ENCODE measurements at places on chromosomes 11 and 22.

DNA sequence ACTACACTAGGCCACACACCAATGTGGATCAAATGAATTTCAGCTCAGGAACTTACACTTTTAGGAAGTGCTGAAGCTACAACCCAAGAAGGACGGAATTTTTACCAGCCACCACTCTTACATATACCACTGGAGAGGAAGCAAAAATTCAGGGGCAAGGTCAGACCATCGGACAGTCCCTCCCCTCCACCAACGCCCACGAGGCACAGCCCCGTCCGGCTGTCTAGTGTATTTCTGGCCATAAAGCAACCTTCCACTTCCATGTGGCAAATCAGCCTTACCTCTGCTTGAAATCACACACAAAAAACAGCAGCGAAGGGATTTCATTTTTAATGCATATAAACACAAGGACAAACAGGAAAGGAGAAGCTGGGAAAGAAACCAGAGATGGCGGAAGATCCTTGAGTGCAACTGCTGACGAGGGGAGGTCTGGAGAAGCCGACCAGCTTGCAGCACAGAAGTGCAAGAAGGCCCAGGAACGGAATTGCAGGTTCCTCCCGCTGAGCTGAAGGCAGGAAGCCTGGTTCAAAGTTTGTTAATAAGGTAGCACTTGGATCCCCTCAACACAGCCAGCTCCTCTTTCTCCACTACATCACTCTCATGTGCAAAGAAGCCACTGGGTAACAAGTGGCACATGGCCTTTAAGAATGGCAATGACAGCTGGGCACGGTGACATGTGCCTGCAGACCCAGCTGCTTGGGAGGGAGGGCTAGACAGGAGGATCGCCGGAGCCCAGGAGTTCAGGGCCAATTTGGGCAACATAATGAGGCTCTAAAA is 71.5 kb downstream of the SHANK2 start:
- DNase-seq = no peak

- no peak for DNase-seq
These were observed 105.1 kb downstream of the FANCF start for GRCh38 chr11:22520521-22520920.

GRCh38 chr22:26494506-26494905 is 10.8 kb downstream of the SRRD start:
- DNase-seq = no peak

DNA sequence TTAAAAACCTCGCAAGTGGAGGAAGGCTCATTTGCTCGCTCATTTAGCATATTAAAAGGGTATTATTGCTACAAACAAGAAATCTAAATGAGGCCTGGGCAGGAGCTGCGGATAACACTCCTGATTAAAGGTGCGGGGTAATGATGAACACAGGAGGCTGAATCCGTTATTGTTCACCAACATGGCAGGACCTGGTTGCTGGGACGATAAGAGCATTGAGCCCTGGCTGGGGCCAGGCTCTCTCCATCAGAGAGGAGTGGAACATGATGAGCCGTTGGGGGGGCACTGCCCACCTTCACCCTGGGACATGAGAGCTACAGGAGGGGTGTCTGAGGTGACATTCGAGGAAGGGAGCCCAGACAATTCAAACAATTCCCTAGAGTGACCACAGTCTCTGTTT is 211.7 kb downstream of the NXPE2 start:
- DNase-seq = no peak

DNA sequence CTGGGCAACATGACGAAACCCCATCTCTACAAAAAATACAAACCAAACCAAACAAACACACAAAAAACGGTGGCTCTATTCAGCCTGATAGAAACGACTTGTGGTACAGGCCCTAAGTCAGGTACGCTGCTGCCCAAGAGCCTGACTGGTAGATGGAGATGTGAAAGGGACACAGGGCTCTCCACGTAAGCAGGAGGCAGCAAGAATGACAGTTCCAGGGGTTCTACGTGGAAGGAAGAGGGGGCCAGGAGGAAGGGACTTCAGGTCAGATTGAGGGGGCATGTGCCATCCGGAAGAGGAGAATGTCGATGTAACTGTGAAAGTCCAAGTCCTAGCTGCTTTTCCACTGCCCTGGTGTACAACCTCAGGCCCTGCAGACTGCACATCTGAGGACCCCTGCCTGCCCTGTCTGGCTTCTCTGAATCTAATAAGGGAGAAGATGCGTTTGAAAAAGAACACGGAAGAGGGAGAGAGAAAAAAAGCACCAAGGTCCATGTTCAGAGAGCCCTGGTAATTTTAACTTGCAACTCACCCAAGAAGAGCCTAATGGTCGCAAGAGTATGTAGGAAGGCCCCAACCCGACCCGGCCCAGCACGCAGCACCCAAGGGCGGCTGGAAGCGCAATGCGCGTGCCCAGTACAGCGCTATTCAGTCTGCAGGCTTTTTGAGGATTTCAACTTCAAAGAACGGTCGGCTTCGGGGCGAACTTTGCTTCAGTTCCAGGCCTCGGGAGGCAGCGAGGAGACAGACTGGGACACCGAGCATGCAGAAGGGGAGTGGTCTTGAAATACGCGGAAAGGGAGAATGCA is 909 bp upstream of the ZNRD2 start:
- peak; percentile 79 for DNase-seq

GRCh38 chr11:1727096-1727690 is 23.2 kb downstream of the IFITM10 start:
- DNase-seq = no peak

DNA sequence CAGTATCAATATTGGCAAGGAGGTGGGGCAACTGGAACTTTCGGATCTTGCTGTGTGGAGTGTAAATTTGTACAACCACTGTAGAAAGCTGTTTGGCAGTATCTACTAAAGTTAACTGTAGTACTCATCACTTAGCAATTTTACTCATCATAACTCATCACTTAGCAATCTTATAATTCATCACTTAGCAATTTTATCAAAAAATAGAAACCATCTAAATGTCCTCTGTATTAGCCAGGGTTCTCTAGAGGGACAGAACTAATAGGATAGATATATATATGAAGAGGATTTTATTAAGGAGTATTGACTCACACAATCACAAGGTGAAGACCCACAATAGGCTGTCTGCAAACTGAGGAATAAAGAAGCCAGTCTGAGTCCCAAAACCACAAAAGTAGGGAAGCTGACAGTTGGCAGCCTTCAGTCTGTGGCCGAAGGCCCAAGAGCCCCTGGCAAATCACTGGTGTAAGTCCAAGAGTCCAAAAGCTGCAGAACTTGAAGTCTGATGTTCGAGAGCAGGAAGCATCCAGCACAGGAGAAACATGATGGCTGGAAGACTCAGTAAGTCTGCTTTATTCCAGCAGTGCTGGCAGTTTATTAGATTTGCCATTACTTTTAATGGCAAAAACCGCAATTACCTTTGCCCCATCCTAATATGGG is 92.9 kb upstream of the USP47 start:
- no peak for DNase-seq

- DNase-seq = no peak
These were observed 203.5 kb upstream of the GUCY1A2 start for GRCh38 chr11:107221748-107222285.

- no peak for DNase-seq
These were observed 21.2 kb downstream of the GDPD5 start for GRCh38 chr11:75504501-75504900.

GRCh38 chr11:2779981-2780849 is 80.4 kb upstream of the KCNQ1OT1 start:
- no peak for DNase-seq

DNA sequence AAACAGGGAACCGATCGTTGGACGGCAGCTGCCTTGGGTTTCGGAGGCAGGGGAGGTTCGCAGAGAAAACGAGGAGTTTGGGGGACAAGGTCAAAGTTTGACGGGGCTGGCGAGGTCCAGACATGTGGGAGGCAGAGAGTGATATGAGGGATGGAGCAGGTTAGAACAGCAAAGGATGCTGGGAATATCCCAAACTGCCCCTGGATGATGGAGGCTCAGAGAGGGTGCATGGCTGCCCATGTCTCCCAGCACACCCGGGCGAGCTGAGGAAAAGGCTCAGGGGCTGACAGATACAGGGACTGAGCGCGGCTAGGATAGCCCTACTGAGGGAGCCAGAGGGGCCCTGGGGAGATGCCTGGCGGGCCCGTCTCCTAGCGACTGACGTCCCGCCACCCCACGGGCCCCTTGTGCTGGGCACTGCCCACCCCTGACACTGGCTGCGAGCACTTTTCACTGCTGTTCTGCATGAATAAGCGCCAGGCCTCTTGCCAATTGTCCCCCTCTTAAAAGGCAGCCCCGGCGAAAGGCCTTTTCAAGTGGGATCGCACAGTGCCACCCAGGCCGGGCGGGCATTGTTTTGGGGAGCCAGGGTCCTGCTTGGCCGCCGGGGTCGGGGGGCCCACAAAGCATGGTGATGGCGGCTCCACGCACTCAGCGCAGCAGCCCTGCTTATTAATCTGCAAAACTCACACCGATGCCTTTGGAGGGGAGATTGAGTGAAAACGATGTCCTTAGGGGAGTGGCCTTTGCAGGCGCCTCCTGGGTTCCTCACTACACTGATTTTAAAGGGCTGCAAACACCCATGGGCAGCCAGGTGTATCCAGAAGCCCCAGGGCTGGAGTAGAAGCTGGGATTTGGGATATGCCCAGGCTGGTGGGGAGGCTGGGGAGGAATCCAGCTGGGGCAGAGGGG is 90.0 kb upstream of the LINC01488 start:
- DNase-seq = no peak

GRCh38 chr11:75539459-75540334 is 14.0 kb upstream of the GDPD5 start:
- DNase-seq = no peak

DNA sequence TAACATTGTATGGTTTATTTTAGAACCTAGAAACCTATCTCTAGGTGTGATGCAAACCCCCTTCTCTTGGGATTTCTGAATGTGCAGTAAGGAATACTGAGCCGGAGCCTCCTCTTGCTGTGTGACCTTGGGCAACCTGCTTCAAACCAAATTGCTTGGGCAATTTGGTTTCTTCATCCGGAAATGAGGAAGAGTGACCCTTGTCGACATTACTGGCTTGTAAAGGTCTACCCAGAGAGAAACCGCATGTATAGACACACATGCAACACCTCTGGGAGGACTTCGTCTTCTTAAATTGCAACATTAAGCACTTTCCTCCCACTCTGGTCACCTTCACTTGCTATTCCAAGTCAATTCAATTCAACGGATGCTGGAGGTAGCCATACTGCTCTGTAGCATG is 19.6 kb upstream of the TP53I11 start:
- DNase-seq = no peak

DNA sequence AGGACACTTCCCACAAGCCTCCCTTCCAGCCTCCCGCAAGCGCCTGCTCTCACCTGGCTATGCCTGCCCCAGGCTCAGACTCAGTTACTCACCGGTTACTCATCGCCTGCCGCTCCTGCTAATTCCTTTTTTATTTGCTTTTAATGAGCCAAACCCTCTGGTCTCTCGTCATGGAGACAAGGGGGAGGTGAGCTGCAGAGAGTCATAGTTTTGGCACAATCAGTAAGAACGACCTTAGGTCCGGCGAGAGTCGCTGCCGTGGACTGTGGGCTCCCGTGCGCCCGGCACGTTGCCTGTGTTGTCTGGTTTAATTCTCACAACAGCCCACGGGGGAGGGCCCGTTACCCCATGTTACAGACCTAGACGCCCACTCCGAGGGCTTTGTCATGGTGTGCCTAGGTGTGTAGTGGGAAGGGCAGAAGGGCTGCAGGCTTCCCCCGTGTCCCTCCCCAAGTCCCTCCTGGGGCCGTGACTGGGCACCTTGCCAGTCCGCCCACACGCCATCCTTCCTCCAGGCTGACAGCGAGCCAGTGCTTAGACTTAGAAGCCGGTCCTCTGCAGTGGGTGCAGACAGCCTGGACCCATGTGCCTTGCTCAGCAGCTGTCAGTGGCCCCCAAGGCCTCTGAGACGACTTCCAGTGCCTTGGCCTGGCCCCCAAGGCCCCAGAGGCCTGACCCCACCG is 42.2 kb downstream of the WNT7B start:
- no peak for DNase-seq

DNA sequence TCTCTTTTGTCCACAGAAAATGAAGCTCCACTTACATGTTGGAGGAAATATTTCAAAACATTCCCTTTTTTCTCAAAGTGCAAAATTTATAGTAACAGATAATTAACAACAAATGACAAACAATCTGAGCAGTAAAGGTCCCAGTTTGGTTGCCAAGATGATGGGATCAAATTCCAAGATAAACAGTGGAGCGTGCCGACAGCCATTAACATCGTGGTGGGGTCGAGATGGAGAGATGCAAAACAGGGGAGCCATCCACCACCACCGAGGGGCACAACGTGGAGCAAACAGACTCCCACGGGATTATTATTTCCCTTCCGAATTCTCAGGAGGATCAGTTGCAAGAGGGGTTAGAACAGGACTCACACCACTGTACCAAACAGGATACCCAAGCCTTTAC is 17.2 kb downstream of the MPPED2 start:
- DNase-seq = no peak

Data from stimulated activated naive CD4-positive, alpha-beta T cell treated with Interleukin-2 at 50 U/mL for 16 hours (primary cell).